ENCODE measurements at places on chromosomes 2 and 18.

DNA sequence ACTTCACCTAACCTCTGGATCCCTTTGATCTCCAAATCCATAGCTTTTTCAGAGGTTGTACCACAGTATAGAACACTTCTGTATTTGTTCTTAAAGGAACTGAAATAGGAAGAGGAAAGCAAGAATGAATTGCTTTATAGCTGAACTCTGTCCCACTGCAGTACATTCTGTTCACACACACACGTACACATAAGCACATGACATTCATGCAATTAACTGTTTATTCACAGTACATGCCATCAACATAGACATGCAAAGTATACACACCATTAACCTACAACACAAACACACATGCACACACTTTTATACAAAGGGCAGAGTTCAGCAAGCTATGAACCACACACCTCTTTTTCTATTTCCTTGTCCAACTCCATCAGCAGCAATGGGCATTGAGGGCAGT is 43.2 kb downstream of the MRPL33 start:
- no peak for DNase-seq

DNA sequence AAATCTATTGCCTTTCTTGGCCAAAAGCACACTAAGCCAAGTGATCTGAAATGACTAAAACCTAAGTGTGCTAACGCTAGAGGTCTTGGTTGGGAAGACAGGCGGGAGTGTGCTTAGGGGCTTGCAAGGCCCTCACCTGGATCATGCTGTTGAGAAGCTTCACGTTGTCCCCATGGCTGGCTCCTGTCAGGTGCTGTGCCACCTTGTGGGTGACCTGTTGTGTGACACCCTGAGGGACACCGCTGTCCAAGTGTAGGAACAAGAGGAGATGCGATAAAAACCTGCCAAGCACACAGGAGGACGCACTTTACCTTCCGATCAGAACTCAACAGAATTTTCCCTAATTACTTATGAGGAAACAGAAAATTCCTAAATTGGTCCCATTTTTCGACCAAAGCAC is 50.8 kb downstream of the EPG5 start:
- DNase-seq, result peak; percentile 30

GRCh38 chr2:124066776-124067175 is 41.7 kb downstream of the CNTNAP5 start:
- DNase-seq, result no peak

DNA sequence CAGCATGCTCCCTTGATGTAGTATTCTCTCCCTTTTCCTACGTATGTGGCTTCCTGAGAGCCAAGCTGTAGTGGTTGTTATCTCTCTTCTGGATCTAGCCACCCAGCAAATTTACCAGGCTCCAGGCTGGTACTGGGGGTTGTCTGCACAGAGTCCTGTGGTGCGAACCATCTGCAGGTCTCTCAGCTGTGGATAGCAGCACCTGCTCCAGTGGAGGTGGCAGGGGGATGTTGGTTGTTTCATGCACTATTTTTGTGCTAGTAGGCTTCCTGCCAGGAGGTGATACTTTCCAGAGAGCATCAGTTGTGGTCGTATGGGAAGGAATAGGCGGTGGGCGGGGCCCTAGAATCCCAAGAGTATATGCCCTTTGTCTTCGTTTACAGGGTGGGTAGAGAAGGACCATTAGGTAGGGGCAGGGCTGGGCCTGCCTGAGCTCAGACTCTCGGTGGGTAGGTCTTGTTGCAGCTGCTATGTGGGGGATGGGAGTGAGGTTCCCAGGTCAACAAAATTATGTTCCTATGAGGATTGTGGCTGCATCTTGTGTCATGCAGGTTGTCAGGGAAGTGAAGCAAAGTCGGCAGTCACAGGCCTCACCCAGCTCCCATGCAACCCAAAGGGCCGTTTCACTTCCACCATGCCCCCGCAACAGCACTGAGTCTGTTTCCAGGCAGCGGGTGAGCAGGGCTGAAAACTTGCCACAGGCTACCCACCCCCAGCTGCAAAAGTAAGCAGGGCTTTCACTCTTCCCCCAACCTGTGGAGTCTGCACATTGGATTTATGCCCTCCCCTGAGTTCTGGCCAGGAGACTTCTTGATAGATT is 1139.5 kb downstream of the BCL11A start:
- DNase-seq, result no peak
